ENCODE measurements at places on chromosomes 1 and 21.

DNA sequence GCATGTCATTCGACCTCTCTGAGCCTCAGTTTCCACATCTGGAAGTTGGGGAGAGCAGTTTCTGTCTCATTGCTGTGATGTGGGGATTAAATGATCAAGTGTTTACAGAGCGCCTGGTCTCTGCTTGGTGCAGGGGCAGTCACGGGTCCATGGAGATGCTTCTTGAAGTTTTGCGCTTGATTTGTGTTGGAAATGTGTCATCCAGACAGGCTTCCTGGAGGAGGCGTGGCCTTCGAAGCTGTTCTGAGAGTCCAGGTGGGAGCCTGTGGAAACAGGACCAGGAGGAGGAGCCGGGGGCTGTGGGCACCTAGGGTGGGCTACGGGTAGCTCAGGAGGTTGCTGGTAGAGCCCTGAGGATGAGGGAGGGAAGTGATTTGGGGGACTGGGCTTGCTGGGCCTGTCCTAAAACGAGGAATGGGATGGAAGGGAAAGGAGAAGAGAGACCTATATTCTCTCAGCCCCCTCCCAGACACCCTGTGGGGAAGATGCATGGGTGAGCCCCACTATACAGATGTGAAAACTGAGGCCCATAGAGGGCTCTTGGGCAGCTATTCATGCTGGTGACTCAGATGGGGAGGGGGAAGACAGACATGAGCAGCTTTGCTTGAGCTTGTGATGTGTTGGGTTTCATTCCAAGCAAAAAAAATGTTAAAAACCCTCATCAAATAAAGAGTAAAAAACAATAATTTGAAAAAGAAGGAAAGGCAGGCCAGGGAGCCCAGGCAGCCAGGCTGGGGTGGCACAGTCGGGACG lies 107.2 kb upstream of the WNT4 start:
- no peak for DNase-seq

- no peak for DNase-seq
Measured at GRCh38 chr1:216453777-216454176, 30.5 kb upstream of the USH2A start.

- DNase-seq: no peak
Measured at GRCh38 chr1:89516055-89516454, 8.6 kb upstream of the LRRC8B start.

DNA sequence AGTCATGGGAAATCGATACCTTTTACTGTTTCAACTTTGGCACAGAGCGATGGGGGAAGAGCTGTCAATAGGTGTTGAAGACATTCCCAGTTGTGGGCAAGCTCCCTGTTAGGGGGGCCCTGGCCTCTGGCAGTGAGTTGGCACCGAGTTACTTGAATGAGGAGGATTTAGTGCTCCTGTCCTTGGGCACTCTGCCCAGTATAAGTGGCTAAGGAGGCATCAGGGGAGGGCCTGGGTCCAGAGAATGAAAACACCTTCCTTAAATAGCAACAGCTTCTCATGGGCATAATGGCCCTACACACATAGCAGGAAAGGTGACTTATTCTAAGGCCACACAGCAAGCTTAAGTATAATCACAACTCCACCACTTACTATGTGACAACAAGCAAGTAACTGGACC lies 664.4 kb downstream of the PTPRU start:
- DNase-seq: no peak

GRCh38 chr1:240973875-240974274 lies 361.9 kb upstream of the GREM2 start:
- no peak for DNase-seq

DNA sequence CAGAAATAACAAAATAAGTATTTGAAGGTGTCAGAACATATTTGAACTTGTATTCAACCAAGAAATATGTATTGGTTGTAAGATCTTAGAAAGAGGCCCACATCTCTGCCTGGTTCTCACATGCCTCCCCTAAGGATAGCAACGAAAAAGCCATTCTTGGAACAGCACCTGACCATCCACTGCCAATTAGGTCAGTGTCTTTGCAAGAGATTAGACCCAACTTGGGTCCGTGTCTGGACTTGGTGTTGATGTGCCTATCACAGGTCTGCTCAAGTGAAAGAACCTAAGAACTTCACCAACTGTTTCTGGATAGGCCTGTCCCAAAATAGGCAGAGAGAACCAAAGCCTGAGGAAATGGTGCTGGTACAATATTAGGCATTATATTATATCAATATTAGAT lies 46.0 kb upstream of the COG2 start:
- DNase-seq: no peak

DNA sequence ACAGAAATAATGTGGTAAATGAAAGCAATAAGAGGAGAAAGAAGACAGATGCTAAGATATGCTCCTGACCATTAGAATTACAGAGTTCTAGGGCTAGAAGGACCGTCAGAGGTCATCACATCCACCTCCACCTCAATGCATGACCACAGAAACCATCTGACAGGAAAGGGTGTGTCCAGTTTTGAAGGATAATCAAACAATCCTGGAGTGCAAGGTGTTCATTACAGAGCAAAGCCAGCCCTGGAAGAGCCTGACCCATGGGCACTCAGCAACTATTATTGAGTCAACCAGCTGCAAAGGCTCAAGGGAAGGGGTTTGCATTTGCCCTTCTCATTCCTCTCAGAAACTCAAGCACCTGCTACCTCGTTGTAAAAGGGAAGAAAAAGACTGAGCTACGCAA lies 46.4 kb downstream of the TOR1AIP2 start:
- DNase-seq: no peak

- DNase-seq: no peak
Measured at GRCh38 chr1:205812271-205812877, 624 bp downstream of the SLC41A1 start.

Data from DMS 273 treated with DMSO at 0.1 percent for 48 hours (cell line).